CD4-positive, alpha-beta T cell treated with Interleukin-1 beta for 1 hour (primary cell): ENCODE measurements at places on chromosomes 11 and 22.

DNA sequence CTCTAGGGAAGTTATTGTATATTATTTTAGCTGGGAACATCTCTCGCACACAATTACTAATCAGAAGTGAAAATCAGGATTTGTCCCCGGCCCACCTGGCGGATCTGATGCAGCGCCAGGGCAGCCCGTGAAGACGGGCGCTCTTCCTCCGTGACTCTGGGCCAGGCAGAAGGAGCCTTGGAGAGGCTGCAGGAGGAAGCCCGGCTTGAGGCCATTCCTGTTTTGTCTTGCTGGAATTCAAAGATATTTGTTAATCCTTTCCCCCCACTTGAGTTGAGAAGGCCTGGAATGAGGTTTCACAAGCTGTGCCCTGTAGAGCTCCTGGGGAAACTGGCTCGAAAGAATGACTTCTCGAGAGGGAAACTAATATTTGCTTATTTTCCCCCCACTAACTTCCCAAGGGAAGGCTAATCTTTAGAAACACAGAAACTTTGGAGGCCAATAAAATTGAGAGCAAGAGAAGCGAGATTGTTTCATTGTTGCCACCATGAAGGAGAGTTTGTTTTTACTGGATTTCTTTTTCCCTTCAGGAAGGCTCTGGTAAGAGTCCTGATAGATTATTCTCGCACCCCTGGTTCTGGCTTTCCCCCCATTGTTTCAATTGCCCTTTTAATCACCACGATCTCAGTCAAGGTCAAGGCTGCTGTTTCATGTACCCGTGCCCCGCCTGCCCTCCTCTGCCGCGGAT is 92.8 kb upstream of the SEPTIN5 start:
- DNase-seq: no peak

DNA sequence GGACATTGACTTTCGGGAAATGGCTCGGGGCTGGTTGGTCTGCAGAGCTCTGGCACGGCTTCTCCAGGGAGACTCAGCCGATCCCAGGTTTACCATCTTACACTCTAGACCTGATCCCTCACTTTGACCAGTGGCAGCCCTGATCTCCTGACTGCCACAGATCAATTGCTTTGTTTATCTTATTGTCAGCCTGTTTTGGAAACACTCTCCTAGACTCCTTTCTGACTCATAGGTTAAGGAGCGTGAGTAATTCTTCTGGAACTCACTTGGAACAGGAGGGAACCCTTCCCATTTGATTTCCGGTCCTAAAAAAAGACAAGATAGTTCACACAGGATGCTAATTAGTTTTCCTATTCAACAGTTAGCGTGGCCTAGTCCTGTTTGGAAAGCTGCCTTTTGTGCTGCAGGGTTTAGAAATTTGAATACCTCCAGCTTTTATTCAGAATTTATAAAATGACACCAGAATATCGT is 16.0 kb upstream of the BMAL1 start:
- no peak for DNase-seq

GRCh38 chr11:18457450-18457849 is 1.8 kb downstream of the LDHAL6A start:
- DNase-seq: no peak

GRCh38 chr11:115391598-115391997 is 112.6 kb downstream of the CADM1 start:
- no peak for DNase-seq

GRCh38 chr11:32426819-32427615 is 8.3 kb downstream of the WT1 start:
- DNase-seq: peak; percentile 23

DNA sequence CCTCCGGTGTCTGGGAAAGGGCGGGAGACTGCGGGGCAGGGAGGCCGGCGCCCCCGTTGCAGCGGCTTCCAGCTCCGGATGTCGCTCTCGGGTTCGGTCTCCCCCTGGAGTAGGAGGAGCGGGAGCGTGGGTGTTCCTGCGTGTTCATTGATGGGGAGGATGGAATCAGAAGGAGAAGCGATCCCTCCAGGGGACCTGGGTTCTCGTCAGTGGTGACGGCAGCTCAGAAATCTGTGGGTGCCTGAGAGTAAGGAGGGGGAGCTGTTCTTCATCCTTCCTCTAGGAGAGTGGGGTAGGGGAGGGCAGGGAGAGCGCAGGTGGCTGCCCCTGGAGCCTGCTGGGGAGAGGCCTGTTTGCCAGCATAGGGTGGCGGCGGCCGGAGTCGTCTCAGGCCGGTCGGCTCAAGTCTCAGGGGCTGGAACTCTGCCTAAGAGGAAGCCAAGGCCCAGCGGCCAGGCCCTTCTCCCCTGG is 1.1 kb downstream of the UBASH3B start:
- peak; percentile 38 for DNase-seq

DNA sequence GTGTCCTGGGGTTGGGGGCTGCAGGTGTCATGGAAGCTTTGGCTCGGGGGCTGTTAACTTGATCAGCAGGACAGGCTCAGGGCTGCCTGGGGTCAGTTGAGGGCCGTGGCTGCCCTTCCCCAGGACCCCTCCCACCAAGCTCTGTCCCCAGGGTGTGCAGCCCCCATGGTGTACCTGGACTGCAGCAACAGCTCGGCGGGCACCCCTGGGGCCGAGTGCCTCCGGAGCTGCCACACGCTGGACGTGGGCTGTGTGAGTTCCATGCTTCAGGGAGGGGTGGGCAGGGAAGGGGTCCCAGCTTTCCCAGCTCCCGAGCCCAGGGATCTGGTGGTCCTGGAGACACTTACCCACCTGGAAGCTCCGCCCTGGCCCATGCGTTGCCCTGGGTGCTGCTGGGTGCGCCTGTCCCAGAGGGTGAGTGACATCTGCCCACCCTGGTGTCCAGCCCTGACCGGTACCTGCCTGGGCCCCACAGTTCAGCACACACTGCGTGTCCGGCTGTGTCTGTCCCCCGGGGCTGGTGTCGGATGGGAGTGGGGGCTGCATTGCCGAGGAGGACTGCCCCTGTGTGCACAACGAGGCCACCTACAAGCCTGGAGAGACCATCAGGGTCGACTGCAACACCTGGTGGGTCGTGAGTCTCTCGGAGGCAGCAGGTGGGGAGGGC is 11.3 kb downstream of the MUC5B start:
- no peak for DNase-seq

DNA sequence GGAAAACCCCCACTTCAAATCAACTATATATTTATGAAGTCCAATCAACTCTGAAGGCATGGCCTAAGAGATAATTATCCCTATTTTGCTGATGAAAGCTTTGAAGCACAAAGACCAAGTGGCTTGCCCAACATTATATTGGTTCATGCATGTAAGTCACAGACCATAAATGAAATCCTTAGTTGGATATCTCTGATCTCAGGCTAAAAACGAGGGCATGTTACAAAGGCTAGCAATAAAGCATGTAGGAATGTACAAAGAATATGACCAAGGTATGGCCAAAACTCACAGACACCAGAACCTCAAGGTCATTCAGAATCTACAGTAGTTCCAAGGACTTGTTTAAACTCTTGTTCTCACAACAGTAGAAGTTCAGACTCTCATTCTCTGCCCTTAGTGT is 100.2 kb upstream of the SESN3 start:
- DNase-seq: no peak

DNA sequence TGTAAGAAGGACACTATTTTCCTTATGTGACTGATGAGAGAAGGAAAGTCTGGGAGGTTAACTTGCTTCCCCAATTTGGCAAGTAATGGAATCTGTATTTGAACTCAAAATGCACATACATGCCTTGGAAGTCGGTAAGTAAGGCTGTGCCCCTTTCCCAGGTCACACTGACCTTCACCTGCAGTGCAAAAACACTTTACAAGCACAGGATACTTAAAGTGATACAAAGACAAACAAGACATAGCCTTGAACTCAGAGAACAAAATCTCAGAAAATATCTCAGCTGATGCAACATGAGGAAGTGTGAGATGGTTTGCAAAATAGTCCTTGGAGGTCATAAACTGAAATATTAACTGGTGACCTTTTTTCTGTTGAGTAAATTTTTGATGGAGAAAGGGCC is 251.1 kb downstream of the RAB38 start:
- no peak for DNase-seq

DNA sequence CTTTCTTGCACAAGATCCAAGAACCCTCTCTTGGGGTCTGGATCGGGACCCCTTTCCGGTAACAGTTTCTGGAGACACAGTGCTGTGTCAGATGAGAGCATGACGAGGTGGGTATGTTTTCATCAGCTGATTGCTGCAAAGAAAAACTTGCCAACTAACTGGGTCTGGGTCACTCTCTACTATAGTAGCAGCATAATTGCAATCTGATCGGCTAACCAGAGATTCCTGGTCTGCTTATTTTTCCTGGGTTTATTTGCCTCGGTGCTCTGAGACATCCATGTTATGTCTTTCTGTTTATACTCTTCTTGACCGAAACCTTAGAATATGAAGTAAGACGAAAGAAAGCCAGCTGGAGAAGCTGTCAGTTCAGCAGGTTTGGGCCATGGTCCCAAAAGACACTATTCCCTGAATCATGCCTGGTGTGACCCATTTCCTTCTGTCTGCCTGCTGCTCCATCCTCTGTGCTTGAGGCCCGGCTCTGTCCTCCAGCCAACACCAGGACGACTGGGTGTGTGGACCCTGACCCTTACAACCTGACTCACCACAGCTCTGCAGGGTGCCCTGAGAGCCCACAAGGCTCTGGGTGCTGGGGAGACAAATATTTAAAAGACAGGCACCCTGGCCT is 24.1 kb upstream of the CLMP start:
- no peak for DNase-seq
